ENCODE measurements at places on chromosomes 5 and 9.

GRCh38 chr5:32027717-32028458 is 146.2 kb downstream of the GOLPH3 start:
- peak; percentile 95 for DNase-seq

GRCh38 chr9:36488389-36488756 is 84.3 kb upstream of the MELK start:
- no peak for DNase-seq

GRCh38 chr5:29169886-29170285 is 2023.6 kb upstream of the CDH6 start:
- DNase-seq: no peak

DNA sequence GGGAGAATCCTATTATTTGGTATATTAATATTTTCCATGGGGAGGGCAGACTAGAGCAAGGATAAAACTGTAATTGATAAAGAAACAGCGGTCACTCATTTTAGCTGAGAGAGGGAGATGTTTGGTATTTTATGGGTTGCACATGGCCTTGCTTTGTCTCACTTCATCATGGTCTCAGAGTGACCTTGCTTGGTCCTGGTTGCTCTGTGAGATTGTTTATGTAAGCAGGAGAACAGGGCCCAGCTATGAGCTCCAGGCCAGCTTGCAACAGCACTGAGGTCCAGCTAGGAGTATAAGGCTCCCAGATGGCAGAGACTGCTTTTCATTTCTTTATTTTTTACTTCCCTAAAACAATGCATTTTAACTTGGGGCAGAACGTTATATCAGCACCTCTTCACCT is 50.7 kb downstream of the ZNF622 start:
- DNase-seq: no peak

- DNase-seq: no peak
These were observed 70.2 kb downstream of the PTPN3 start for GRCh38 chr9:109427886-109428285.

DNA sequence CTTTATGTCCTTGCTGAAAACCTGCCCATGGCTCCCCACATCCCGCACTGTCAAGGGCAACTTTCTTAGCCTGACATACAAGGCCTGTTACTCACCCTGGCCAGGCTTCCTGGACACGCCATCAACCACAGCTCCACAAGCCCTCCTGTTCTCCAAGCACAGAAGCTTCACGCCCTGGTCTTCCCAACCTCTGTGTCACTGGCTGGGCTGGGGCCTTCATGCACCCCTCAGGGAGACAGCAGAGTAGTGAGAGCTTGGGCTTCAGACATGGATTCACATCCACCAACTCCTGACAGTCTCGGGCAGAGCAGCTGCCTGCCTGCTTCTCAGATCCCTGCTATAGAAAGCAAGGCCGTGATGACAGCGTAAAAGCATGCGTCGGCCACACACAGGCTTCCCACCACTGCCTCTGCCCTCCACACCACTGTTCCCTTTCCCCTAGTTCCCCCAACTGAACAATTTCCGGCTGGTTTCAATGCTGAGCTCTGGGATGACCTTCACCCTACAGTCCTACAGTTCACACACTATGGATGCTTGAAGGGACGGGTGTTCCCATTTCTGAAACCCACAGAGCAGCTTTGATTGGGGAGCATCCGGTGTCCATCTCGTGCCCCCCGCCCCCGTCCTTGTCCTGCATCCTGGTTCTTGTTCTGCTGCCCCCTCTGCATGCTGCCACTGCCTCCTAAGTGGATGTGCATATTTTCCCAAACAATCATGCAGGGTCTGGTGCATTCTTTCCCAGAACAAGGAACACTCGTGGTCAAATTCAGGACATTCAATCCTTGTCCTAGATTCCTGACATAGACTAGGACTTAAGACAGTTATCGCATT is 33.4 kb upstream of the ADAMTS2 start:
- peak; percentile 61 for DNase-seq

- DNase-seq: peak; percentile 78
These were observed 27.4 kb downstream of the FAM219A start for GRCh38 chr9:34430843-34431437.

DNA sequence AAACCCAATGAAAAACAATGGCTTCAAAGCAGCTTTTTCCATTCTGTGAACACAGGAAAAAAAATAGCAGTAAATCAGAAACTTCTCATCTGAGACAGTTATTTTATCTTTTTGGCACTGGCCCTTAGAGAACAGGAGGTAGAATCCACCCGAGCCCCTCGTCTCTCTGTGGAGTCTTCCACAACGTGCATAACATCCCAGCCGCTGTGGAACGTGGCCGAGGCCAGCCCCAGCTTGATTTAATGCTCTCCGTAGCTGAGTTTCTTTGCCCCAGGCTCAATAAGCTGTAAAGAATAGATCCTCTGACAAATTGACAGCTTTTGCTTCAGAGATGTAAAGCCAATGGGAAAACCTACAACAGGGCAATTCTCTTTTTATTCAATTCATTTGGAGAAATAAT is 107.9 kb upstream of the DAP start:
- DNase-seq: no peak

GRCh38 chr5:57931807-57932206 is 449.2 kb upstream of the ACTBL2 start:
- no peak for DNase-seq

DNA sequence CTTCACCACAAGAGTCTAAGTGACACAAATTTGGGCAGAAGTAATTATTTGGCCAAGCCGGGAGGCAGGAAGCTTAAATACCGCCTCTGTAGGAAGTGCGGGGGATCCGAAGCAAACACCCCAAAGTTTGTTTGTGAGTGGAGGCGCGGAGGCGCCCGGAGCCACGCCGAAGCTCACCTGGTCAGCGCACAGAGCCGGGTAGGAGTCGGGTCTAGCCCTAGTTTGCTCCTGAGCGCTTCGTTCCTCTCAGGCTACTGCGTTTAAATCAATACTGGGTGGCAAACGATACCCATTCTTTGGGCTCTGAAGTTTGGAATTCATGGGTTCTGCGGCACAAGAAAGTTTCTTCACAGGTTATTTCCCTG is 855 bp downstream of the MCC start:
- no peak for DNase-seq

- DNase-seq: no peak
These were observed 26.1 kb downstream of the DNAI1 start for GRCh38 chr9:34484678-34485077.

DNA sequence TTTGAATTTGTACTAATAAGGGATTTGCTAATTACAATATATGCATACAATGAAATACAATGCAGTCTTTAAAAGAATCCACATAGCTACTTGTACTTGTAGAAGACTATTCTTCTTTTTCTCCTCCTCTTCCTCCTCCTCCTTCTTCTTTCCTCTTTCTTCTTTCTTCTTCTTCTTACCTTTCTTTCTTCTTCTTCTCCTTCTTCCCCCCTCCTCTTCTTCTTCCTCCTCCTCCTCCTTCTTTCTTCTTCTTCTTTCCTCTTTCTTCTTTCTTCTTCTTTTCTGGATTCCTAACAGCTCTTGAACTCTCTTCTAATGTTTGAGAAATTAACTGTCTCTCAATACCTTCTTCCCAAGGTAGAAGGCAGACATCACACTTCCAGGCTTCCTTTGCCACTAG is 29.3 kb upstream of the FSTL4 start:
- no peak for DNase-seq

- no peak for DNase-seq
These were observed 24.4 kb upstream of the SMAD5 start for GRCh38 chr5:136108180-136108611.

DNA sequence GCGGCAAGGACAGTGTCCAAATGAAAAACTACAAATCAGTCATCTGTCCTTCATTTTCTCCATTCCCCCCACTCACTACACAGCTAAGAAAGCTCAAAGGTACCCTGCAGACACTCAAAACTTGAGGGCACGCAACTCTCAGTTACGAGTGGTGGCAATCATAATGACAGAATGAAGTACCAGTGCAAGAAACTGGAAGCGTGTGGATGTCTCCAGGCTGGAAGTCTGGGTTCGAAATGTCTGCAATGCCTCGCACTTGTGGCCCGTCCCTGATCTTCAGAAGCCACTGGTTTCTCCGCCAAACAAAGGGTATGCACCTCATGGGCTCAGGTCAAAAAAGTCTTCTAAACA is 597 bp upstream of the CENPH start:
- no peak for DNase-seq

- no peak for DNase-seq
These were observed 27.9 kb downstream of the AGTPBP1 start for GRCh38 chr9:85713897-85714296.

DNA sequence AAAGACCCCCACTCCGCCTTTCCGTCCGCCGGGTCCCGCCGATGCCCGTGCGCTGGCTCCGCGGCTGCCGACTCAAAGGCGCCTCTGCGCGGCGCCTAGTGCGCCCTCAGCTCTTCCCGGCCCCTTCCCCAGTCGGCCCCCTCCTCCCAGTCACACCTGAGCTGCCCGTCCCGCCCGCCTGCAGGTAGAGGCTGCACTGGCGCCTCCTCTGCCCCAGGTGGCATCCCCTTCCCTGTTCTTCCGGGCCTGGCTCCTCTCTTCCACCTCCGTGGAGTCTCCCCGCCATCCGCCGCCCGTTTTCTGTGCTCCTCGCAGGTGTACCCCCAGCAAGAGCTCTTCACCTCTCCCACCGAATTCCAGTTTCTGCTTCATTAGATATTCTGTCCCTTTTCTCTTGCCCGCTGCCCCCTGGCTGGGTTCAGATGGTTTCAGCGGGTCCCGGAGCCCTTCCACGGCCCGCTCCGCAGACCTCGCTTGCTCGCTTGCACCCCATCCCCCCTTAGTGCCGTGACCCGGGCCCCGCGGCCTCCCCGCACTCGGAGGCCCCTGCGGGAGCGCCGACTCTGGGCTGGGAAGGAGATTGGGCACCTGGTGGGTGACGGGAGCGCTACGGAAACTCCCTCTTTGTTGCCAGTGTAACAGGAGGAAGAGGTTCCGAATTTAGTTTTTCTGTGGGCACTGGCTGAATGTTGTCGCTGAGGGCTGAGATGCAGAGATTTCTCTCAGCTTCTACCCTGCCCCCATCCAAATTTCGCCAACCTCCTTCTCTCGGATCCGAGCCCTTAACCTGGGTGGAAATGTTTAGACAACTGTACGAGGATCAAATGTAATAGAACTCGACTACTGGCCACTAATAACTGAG is 809 bp downstream of the SLC44A1 start:
- DNase-seq: no peak

GRCh38 chr5:74187757-74188156 is 452.8 kb downstream of the ENC1 start:
- no peak for DNase-seq

GRCh38 chr5:45796959-45797553 is 100.9 kb upstream of the HCN1 start:
- DNase-seq: no peak

- no peak for DNase-seq
These were observed 229.6 kb downstream of the GLIS3 start for GRCh38 chr9:4070266-4070665.

DNA sequence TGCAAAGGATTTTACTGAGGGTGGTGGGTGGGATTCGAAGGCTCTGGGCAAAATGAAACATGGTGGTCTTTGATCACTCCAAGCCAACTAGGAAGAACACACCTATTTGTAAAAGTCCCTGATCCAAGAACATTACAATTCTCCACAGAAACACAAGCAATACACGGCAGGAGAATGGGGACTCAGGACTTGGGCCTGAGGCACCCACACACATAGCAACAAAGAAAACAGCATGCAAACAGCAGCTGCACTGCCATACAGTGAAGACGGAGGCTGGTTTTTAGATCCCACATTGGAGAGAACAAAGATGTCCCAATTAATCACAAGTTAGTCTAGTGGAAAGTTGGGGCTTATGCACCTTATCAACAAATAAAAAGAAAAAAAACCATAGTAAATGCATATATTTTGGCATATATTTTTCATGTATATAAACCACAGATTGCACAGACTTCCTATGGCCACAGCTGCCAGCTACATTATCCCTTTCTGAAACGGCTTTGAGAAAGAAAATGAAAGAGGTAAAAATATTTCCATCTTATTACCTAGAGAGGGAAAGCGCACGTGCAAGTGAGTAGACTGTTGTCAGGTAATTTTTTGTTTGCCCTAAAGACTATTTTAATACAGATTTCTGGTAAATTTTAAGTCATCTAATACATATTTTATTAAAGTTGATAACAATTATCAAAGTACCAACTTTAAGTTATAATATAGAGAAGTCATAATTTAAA is 410.9 kb downstream of the BNC2 start:
- no peak for DNase-seq

DNA sequence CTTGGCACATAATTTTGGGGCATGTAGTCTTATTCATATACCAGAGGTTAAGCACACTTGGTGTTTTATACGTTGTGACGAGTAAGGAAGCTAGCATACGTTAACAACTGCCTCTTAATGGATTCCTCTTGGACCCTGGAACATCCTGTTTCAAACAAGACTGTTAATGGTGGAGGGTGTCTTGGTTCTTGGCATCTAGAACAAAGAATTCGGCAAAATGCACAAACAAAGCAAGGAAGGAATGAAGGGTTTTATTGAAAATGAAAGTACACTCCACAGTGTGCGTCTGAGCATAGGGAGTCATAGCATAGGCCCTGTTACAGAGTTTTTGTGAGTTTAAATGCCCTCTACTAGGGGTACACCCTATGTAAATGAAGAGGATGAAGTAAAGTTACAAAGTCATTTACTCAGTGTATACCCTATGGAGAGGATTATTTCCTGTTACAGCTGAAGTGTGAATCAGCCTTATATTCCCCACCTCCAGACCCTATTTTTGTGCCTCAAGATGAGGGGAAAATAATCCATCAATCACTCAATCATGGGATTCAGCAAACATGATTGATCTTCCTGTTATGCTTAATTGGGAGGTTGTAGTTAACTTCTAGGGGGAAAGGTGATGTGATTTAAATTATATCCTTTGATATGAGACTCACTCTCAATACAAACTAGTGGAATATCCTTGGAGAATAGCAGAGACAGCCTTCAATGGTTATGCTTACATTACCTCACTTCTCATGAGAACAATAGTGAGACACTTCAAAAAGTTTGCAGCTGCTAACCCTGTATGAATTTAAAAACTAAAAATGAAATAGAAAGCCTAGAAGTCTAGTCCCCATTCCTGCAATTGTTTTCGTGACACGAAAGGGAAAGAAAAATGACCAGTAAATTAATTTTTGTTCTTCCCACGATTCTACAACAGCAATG is 84.9 kb upstream of the MYO10 start:
- DNase-seq: no peak

- DNase-seq: no peak
These were observed 71.2 kb upstream of the TAF1L start for GRCh38 chr9:32706725-32707100.

GRCh38 chr5:132651838-132652469 is 6.0 kb upstream of the IL13 start:
- DNase-seq: no peak

- no peak for DNase-seq
These were observed 2.6 kb upstream of the NFIL3 start for GRCh38 chr9:91426123-91426745.

DNA sequence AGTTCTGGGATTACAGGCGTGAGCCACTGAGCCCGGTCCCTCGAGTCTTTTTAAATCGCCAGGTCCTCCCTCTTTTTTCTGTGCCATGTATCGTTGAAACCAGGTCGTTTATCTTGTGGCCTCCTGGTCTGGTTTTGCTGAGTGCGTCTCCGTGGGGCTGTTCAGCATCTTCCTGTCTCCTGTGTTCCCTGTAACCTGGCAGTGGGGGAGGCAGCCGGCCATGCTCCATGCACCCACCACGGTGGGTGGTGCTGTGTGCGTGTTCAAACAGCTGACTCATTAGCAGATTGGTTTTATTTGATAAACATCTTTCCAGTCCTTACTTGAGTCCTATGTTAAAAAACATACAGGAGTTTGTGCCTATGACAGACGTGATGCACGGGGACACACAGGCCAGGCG is 2.7 kb downstream of the RNU6ATAC start:
- no peak for DNase-seq
